ENCODE measurements at places on chromosomes 2 and 18. TPM values are rescaled to one million over a fixed set of nuclear protein-coding genes. Genes with fewer than 3 reads are reported as not detected.

DNA sequence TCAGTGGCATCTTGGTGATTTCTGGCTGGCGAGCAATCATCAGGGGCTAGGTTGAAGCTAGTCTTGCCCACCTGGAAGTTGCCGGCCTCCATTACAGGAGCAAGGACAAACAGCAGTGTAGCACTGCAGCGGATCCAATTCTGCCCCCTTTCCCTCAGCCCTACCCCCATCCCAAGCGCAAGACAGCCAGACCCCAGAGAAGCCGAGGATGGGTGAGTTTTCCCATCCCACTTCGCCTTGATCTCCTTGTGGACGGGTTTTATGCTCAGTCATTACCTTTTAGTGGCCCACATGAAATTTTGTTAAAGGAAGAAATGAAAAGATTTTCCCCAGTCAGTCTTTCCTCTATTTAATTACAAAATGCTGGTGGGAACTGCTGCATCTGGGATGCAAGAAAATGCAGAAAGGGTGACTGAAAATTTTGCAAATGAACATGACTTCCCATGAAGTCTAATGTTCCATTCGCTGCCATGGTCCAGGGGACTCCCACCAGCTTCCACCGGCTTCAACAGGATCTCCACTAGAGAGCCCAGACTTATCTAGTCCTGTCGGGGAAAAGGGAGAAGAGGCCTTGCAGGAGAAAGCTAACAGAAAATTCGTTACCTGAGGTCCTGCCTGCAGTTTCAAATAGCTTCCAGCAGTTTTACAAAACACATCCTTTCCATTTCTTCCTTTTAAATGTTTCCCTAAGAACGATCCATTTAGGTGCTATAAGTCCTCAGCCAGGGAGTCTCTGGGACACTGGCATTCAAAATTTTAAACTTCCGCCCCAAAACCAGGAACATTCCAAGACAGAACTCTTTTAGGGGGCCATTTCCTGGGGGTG lies 1.9 kb upstream of the HOXD9 start:
- DNase-seq, result no peak

DNA sequence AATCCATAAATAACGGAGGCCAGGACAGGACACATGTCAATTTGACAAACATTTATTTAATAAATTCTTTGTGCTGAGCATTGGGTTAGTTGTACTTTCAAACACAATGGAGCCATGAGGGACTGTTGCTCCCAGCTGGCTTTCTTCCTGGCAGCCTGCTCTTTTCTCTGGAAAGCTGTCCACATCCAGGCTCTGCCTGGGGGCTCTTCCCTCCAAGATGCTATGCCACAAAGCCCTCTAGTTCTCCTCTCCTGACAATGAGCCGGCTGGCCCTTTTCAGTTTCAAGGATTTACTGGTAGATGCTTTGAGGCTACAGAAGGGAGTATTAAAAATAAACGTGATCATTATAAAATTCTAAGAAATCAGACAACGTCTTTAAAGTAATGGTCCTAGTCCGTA lies 44.1 kb upstream of the SLC14A2 start:
- no peak for DNase-seq

- no peak for DNase-seq
These were observed 20.3 kb downstream of the INO80C start for GRCh38 chr18:35477497-35477896.

DNA sequence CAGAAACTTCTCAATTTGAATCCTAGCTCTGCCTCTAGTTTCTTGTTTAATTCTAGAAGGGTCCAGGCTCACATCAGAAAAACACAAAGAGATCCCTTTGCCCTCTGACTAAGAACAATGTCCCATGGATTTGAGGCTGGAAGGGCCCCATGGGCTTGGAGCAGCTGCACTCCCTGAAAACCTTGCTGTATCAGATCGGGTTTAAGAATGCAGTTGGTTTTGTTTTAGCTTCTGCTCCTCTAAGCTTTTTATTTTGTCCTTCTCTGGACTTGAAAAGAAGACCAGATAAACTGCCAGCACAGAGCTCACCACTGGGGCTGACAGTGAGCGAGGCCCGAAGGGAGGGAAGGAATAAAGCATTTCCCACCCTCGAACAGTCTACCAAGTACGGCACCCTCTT lies 69.2 kb upstream of the WIPF1 start:
- DNase-seq, result no peak

DNA sequence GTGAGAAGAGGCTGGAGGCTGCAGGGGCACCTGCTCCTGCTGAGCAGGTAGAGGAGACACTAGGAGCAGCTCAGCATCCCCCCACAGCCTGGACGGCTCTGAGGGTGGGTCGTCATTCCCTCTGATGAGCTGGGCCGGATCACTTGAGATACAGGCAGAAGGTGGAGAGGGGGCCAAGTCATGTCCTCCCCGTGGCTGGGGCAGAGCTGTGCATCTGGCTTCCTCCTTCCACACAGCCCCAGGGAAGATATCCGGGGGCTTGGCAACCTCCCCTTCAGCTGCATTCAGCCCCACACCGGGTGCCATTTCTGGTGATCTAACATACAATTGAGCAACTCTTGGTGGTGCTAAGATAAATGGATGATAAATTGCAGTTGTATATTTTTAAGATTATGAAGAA lies 236.9 kb downstream of the LDLRAD4 start:
- DNase-seq, result no peak

- peak; percentile 84 for DNase-seq
These were observed 125.6 kb downstream of the PLB1 start for GRCh38 chr2:28621172-28622100.

GRCh38 chr2:168350380-168350779 lies 103.0 kb upstream of the STK39 start:
- no peak for DNase-seq

- no peak for DNase-seq
These were observed 899.9 kb downstream of the TRIB2 start for GRCh38 chr2:13616616-13617015.

GRCh38 chr2:83742117-83742782 lies 716.8 kb downstream of the SUCLG1 start:
- DNase-seq, result peak; percentile 23

GRCh38 chr18:21053127-21053526 lies 58.5 kb downstream of the ROCK1 start:
- no peak for DNase-seq

GRCh38 chr2:178844701-178845100 lies 37.5 kb upstream of the TTN start:
- no peak for DNase-seq

DNA sequence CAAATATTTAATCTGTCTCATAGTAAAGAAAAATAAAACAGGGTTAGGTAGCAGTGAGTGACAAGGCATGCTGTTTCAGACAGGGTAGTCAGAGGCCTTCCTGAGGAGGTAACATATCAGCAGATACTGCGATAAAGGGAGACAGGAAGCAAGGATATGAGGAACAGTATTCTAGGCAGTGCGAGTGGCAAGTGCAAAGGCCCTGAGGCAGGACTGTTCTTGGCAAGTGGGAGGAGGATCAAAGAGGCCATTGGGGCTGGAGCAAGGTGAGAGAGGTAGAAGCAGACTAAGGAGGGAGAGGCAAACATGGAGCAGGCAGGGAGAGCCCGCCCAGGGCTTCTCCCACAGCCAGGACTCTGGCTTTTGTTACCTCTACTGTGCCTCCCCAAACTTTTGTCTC lies 33.6 kb downstream of the GAD1 start:
- no peak for DNase-seq

DNA sequence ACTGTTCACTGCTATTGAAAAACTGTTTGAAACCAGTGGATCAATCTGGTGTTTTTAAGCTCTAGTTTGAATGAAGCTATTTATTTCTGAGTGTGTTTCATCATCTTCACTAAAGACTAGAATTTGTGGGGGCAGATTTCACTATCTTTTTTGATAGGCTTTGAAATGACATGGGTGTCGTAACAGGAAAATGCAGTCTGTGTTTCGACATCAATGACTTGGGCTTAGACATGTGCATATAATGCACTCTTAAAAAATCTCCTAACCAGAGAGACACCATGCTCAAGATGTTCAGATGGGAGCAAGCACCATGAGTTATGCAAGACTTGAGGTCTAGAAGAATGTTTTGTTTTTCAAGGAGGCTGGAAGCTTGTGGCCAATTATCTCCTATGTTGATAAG lies 221.6 kb downstream of the GPD2 start:
- DNase-seq, result no peak

DNA sequence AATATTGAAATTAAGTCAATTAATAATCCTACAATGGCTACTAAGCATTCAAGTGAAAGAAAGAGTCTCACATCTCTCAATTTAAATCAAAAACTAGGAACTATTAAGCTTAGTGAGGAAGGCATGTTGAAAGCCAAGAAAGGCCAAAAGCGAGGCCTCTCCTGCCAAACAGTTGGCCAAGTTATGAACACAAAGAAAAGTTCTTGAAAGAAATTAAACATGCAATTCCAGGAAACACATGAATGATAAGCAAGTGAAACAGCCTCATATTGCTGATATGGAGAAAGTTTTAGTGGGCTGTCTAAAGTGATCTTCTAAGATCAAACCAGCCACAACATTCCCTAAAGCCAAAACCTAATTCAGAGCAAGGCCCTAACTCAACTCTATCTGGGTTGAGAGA lies 11.8 kb downstream of the RDH14 start:
- no peak for DNase-seq

DNA sequence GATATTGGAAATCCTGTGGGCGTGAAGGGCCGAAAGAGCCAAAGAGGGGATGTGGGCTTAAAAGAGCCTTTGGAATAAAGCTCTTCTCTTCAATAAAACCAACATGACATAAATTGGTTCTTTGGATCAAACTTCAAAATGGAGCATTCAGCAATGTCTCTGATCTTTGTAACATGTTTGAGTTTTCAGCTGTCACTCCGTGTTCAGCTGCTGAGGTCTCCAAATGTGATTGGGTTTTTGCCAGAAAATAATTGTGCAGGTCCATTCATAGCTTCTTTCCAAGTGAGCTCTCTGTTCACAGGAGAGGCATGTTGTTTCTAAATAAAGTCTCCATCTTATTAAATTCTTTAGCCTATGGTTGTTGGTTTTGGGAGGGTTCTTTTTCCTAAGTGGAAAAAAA lies 127.6 kb upstream of the CCDC68 start:
- no peak for DNase-seq

GRCh38 chr2:121099329-121100290 lies 185.4 kb downstream of the TFCP2L1 start:
- DNase-seq, result peak; percentile 52

Gene RESP18
- not detected for total RNA-seq

Gene TET3
- 3.3 TPM for total RNA-seq

Gene CCDC195
- total RNA-seq, result not detected

Gene CHCHD5
- 24.6 TPM for total RNA-seq

Gene RIT2
- not detected for total RNA-seq

Gene PLA2R1
- 3.7 TPM for total RNA-seq

Gene IL1F10
- not detected for total RNA-seq
